ENCODE measurements at places on chromosomes 2 and 18. TPM values are rescaled to one million over a fixed set of nuclear protein-coding genes. Genes with fewer than 3 reads are reported as not detected.

The IWS1 gene
- 39.6 TPM for total RNA-seq

The STRN gene
- 34.8 TPM for total RNA-seq

The PLA2R1 gene
- 5.3 TPM for total RNA-seq

The LRRC30 gene
- total RNA-seq, result not detected

The PSMA8 gene
- 20.1 TPM for total RNA-seq

The SPC25 gene
- 0.99 TPM for total RNA-seq

The DPYSL5 gene
- total RNA-seq, result 2.8 TPM

The SPDYA gene
- total RNA-seq, result 28.7 TPM

The PTPRN gene
- total RNA-seq, result 6.0 TPM
